Neural crest cell (in vitro differentiated cells): ENCODE measurements at places on chromosomes 3 and 15. TPM values are rescaled to one million over a fixed set of nuclear protein-coding genes. Genes with fewer than 3 reads are reported as not detected.
A peak's percentile ranks its signal among the peaks of the same experiment; 100 is the strongest.

CCR3 gene
- total RNA-seq: not detected in 2 replicates

GRCh38 chr3:143529018-143529478, 319.2 kb downstream of the SLC9A9 start:
- no peak for DNase-seq

DNA sequence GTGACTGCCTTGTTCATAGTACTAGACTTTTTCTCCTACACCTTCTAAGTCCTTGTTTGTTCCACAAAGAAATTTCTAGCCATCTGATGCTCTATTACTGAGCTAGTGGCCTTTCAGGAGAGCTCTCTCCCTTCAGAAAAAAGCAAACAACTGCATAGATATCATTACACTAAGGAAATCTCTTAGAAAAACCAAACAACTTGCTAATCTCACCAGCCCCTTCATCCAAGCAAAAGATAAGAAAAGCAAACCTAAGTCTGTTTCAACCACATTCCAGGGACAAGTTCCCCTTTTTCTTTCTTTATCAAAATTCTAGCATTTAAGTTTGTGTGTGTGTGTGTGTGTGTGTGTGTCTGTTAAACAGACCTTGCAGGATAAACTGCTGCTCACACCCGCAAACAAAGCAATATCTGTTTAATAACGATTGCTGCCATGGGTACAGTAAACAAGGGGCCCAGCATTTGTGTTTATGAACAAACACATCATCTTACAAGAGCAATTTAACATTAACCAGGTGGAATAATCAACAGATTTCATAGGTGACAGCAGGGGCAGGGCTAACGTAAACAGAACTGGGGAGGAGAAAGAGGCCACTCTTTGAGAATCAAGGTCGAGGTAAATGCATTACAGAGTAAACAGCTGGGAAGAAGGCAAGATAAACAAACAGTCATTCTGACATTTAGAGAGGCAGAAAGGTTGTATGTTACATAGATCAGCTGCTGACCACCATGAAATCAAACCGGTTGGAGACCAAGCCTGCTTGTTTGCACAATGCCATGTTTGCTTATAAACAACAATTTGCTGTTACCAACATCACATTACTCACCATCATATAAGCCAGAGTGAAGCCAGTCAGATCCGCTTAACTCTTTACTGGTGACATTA, 375.1 kb downstream of the FOXP1 start:
- DNase-seq: no peak

TPRG1 gene
- total RNA-seq: 0.61 and 0.91 TPM in 2 replicates

DNA sequence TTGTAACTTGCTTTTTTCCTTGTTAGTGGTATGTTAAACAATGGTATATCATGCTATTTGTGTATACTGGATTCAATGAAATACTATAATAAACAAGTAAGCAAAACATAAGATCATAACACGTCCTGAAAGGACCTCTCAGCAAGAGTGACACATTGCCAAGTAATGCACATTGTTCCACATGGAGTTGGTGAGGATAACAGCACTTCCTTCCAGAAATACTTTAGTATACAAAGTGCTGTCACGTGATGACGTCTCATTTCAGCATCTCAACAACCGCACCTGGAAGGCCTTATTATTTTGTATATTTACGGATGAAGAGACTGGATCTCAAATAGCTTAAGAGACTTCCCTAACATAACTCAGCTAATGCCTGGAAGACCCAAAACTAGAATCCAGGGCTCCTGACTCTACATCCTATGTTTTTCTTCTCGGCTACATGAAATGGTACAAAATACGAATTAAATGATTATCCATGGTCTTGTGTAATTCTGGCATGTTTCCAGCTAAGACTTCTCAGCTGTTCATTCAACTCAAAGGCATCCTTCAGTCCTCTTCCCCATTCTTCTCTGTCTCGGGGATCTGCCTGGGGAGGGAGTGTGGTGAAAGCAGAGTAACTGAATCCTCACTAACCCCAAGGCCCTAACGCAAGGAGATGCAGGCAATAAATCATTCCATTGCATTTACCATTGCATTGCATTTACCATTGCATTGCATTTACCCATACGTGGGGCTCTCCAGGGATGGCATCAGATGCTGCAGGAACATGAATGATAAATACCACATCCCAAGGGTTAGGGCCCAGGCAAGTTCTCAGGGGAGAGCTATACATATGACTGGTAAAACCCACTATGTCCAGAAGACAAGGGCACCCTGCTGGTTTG, 79.2 kb downstream of the LIPC start:
- DNase-seq: no peak

DNA sequence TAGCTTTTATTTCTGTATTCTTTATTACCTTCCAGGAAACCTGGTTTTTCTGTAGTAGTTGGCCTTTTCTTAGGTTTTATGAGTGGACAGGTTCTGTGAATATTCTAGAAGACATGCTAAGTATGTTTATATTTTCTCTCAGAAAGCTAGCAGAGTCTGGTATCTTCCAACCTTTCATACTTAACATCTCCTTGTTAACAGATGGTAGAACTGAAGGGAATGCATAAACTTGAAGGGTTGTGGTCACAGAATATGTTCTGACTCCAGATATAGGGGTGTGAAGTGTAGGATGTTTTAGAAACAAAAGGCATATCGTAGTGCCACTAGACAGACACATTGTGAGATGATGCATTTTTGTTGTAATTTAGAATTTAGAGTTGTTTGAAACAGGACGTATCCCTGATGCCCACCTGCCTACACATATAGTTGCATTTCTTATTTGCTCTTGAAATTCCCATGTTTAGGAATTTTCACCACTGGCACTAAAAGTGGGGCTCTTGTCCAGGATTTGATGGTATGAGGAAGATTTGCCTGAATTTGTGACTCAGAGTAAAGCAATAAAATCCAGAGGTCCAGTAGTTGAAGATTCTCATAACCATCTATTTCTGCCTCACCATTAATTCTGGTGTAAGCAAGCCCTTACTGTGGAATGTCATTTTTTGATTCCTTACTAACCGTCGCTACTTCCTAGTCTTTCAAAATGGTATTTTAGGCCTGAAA, 274.5 kb downstream of the FEZF2 start:
- no peak for DNase-seq

GRCh38 chr15:33032053-33032452, 162.5 kb downstream of the FMN1 start:
- no peak for DNase-seq

DNA sequence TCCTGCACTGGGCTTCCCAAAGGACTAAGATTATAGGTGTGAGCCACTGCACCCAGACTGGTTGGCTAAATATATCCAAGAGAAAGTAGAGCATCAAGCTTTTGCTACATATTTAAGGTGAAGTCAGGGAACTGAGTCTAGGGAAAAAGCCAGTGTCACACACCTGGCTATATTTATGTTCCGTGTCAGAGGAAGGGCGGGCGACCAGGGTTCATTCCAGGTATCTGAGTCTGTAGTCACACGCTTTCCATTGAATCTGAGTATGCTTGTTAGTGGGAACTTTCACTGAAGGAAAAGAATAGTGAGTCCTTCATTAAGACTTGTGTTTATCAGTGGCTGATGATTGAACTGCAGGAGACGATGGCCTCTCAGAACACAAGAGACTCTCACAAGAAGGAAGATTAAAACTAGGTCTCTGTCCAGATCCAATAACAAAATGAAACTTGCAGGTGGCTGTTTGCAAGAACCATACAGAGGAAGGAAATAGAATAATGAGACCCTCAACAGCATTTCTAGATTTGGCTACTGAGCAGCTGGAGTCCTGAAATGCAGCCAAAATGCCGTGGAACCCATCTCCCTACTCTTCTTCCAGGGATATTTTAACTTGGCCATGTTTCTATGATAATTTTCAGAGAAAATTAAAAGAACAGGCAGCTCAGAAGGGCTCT, 276.3 kb downstream of the THSD4 start:
- no peak for DNase-seq

GRCh38 chr15:73986055-73986775, 5.9 kb downstream of the STOML1 start:
- DNase-seq: no peak

DNA sequence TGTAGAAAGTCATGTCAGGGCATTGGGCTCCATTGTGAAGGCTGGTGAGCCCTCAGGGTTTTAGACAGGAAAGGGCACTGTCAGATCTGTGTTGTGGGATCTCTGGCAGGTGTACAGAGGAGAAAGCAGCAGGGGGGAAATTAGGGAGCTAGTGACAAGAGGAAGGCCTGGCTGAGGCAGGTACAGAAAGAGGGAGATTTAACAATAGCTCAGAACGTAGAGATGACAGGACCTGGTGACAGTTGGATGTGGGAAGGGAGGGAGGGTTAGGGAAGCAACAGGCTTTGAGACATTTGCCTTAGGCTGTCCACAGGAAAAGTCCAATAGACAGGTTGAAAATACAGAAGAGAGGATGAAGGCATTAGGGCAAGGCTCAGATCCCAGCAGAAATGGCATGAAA, 288.1 kb downstream of the EPHB1 start:
- DNase-seq: no peak

DNA sequence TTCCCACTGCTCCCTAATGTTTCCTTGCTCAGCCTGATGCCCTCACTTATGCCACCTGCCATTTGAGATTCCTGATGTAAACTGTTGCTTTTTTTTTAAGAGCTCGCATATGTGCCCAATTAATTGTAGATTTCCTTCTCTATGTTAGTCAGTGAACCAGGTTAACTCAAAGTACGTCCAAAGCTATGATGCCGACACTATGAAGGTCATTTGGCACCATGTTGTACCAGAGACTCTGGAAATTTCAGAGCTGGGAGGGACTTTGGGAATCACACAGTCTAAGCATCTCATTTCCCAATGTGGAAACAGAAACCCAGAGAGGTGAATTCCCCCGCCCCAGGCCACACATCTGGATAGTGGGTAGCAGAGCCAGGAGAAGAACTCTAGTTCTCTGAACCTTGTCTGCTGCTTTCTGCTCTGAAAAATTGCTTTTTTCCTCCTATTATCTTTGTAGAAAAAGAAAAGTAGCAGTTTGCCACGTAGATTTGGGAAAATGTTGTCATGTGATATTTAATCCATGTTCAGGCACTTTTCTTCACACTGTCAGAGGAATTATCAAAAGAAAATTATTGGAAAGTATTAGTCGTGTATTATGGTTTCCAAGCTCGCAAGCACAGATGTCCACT, 38.5 kb upstream of the TNFAIP8L3 start:
- no peak for DNase-seq

DNA sequence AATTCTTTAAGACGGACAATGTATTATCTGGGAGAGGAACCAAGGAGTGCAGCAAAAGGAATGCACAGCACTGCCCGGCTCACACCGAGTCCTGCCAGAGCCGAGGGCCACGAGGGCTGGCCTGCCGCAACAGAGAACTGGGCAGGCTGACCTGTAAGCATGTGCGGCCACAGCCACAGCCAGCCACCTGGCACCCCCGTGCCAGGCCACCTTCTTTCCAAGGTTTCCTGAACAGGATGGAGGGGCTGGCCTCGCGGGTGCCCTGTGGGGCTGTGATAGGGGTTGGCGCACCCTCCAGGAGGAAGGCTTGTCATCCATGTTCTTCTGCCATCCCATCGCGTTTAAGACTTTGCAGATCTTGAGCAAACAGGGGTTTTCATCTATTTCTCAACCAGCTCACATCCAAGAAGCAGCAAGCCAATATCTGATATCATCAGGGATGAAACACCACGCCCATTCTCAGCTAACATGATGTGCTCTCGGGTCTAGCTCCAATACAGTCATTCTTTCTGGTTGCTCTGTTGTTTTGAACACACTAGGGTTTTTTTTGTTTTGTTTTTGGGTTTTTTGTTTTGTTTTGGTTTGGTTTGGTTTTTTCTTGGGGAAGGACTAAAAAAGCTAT, 10.2 kb downstream of the CA12 start:
- DNase-seq: no peak

GRCh38 chr3:16849229-16849628, 35.5 kb upstream of the PLCL2 start:
- peak; percentile 12 for DNase-seq
